ENCODE measurements at places on chromosomes 5 and 9.

DNA sequence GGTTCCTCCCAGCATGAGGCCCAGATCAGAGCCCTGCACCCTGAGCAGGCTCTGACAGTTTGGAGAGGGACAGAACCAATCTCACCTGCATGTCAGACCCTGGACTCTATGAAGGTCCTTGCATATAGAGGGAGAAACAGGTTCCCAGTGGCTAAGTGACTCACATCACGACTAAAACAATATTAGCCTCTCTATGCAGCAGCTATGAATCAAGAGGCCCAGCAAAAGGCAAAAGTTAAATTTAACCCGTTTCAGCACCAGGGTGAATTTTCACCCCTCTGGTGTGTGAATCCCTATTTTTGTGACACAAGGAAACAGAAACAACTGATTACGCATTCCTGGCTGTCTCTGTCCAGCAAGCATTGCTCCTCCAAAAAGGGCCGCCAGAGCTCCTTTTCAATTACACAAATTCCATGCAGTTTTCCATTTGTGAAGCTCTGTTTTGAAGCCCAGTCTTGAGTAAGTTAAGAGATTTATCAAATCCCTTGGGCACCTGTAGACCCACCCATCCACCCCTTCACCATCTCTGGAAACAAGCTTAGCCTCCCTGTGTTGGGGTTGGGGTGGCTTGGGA, 136.6 kb downstream of the GABBR2 start:
- DNase-seq, result no peak

DNA sequence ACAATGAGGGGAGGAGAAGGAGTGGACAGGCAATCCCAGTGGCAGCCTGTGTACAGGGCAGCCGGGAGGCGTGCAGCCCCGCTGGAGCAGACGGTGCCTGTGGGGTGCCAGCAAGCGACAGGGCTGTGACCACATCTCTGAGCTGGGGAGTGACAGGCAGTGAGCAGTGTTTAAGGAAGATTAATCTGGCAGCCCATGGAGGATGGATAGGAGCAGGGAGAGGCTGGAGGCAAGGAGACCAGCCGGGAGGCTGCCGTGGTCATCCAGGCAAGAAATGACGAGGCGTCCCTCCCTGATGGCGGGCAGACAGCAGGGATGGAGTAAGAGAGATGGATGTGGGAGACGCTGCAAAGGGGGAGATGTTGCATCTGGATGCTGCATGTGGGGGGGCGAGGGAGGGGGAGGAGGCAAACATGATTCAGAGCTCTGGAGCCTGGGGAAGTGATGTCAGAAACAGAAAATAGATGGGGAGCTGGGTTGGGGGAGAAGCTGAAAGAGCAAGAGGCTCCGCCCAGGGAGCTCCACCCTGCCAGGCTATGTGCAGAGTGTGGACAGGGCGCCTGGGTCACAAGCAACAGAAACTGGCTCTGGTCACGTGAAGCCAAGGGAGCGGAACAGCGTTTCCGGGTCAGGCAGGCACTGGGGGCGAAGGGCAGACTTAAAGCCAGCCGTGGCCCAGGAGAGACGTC, 12.6 kb downstream of the UNC5A start:
- DNase-seq, result no peak

GRCh38 chr9:84170521-84171141, 169.9 kb downstream of the SLC28A3 start:
- DNase-seq, result no peak

GRCh38 chr5:80705801-80706200, 51.0 kb upstream of the DHFR start:
- DNase-seq, result no peak

DNA sequence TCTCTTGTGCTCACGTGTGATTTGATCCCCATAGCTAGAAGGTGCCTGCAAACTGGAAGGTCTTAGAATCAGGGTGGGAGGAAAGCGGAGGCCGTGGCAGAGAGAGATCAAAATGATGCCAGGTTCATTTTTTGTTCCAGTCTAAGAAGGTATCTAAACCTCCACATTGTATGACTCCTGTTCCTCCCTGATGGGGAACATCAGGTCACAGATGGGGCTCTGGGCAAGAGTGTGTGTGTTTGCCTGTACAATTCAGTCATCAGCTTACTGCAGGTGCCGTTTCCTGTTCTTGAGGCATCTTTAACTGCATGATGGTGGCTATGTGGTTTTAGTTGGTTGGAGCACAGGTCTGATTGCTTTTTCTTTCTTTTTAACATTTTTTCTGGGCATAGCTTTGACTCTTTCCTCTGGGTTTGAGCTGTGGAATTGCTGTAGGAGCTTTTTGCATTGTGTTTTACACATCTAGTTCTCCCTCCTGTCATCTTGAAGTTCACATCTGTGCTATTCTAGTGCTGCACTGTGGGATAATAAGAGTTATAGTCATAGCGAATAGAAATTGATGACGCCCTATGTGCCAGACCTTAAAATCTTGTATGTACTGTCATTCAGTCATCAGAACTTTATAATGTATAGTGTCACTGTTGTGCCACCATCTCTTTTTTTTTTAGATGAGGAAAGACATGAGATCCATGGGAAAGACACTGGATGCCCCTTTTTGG, 30.8 kb downstream of the ARHGAP26 start:
- no peak for DNase-seq

DNA sequence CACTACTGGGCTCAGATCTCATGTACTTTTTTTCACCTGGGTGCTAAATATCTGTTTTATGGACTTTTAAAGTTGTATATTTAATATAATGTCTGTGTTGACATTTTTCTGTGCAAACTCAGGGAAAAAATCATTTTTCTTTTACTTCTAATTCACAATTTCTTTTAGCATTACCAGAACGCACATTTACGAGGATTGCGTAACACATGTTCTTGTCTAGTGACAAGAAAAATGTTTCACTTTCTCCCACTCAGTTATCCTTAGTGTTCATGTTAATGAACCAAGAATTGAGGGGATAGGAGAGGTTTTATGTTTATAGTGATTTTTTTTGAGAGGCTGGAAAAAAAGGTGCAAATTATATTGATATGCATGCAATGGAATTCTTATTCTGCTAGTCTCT, 86.3 kb upstream of the PJA2 start:
- DNase-seq, result no peak

DNA sequence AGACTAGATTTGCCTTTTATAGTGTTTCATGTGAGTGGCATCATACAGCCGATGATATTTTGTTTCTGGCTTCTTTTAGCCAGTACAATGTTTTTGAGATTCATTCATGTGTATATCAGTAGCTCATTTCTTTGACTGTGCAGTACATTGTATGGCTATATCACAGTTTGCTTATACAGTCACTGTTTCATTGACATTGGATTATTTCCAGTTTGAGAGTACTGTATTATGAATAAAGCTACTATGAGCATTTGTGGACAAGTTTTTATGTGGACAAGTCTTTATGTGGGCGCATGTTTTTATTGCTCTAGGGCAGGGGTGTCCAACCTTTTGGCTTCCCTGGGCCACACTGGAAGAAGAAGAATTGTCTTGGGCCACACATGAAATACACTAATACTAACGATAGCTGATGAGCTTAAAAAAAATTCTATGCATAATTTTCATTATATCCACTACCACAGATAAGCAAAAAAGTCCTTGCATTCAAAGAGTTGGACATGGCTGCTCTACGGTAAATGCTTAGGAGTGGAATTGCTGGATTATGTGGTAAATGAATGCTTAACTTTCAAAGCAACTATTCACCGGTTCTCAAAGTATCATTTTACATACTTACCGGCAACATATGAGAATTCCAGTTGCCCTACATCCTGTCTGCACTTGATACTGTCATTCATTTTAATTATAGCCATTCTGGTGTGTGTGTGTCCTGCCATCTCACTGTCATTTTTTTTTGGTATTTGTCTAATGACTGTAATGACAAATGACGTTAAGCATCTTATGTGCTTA, 177.8 kb downstream of the RGS3 start:
- DNase-seq, result no peak

DNA sequence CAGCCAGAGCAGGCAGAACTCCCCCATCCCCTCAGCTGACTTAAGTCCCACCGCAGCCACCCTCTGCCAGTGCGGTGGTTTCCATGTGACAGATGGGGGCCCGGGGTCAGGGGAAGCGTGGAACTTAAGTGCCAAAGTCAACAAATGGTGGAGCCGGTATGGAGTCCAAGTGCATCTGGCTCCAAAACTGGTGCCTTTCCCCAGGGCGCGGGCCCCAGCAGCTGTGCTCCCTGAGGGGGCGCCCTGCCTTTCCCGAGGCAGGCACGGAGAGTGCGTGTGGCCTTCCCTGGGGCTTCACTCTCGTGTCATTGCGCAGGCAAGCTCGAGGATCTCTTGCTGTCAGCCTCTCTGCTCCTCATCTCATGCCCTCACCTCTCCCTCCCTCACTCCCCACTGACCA, 33.8 kb downstream of the SLC46A2 start:
- DNase-seq, result no peak

- no peak for DNase-seq
These were observed 2.1 kb upstream of the INPP5E start for GRCh38 chr9:136441681-136442245.

GRCh38 chr5:17156463-17156862, 61.0 kb upstream of the BASP1 start:
- no peak for DNase-seq

- DNase-seq, result no peak
These were observed 367 bp downstream of the PCDHB4 start for GRCh38 chr5:141121985-141122384.

DNA sequence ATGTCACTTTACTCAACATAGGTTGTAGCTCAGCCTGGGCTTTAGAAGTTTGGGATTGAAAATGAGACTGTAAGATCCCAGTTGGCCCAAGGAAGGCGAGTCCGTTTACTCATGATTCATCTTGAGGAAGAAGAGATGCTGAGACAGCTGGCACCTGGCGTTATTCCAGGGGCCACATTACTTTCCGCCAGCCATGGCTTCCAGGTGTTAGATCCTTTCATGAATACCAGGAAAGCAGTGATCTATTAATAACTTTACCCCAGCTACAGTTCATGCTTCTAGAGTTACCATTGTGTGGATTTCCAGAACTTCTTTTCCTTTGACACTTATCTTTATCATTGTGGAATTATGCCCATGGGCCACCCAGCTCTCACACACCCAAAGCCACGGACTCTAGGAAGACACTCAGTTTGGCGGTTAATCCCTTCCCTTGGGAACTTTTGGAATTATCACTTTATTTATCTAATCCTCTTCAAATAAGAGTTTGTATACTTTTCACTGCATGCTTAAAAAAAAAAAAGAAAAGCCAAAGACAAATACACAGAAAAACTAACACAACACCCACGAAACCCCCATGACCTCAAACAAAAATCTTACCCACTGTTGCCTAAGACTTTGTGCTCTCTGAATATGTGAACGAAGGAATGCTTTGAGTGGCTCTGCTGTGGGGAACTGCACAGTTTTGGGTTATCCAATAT, 26.9 kb downstream of the RAI14 start:
- no peak for DNase-seq

GRCh38 chr5:103013933-103014552, 105.9 kb downstream of the GIN1 start:
- DNase-seq, result no peak

- DNase-seq, result no peak
These were observed 119.9 kb upstream of the BOD1 start for GRCh38 chr5:173736374-173736773.

- no peak for DNase-seq
These were observed 109.1 kb downstream of the ZNF462 start for GRCh38 chr9:106972082-106972481.

DNA sequence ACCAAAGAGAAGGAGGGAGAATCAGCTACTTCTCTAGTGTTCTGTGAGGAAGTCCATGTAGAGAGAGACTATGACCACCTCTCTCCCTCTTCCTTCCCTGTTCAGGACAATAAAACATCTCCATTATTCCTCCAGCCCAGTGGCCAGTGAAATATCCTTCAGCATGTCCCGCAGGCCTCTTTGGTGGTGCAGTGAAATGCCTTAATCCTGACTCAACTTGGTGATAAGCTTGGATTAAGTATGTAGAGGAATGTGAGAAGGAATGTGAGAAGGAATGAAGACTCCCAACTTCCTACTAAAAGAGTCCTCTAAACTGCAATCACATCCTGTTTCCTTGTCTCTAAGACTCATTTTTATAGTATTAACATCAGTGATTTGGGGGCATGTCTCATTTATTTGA, 167.3 kb downstream of the TRPM3 start:
- DNase-seq, result no peak

GRCh38 chr9:101421653-101422065, 13.9 kb downstream of the ALDOB start:
- DNase-seq, result no peak

DNA sequence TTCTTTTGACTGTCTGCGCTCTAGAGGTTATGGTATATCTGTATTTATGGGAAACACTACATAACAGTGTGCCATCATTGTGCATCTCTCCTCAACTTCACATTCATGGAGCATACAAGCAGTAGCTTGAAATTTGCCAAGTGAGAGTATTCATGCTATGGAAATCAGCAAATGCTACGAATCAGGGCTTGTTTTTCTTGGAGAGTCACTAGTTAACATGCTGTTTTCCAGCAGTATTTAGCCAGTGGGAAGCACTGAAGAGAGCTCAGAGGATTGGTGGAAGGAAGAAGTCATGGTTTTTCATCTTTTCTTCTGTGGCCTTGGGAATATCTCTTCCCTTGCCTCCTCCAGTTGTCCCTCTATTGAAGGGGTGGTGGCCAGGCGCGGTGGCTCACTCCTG, 303.0 kb downstream of the PSAT1 start:
- DNase-seq, result no peak

GRCh38 chr5:68711293-68712200, 382.3 kb upstream of the SLC30A5 start:
- no peak for DNase-seq

GRCh38 chr9:32405506-32405905, 21.1 kb downstream of the ACO1 start:
- DNase-seq, result no peak

DNA sequence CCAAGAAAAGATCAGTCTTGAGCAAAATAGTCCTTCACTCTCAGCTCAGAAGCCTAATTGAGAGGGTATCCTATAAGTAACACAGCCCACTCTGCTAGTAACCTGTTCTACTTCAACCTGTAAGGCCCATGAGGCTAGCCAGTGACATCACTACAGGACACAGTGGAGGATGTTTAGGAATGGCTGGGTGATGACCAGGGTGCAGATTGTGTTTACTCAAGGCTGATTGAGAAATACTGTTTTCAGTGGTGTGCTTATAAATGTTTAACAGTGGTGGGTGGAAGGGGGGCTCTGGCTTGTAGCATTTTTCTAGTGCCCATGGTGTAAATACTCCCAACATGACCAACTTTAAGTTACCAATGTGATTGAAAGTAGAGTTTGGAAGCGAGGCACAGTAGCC, 159.8 kb upstream of the CCDC152 start:
- DNase-seq, result no peak

GRCh38 chr5:53520813-53521212, 39.6 kb upstream of the NDUFS4 start:
- no peak for DNase-seq

GRCh38 chr5:122352331-122352730, 40.3 kb downstream of the SNCAIP start:
- DNase-seq, result no peak

GRCh38 chr9:18754537-18754936, 278.5 kb downstream of the SAXO1 start:
- no peak for DNase-seq

DNA sequence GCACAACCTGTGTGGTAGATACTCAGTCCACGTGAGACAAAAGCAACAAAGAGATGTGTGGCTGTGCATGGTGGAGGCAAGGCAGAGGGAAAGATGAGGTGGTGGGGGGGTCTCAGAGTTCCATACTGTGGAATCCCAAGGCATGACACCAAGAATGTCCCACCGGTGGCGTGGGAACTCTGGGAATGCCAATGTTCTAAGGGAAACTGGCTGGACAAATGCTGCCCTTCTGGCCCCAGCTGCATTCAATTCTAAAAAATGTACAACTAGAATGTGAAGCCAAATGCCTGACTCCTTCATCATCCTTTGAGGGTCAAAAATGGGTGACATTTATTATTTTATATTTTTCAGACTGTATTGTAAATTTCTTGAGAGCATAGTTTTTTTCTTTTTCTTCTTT, 58.2 kb upstream of the EQTN start:
- DNase-seq, result no peak
